ENCODE measurements at places on chromosomes 6 and 20.

GRCh38 chr20:6185268-6185667 lies 62.4 kb upstream of the FERMT1 start:
- DNase-seq = no peak

DNA sequence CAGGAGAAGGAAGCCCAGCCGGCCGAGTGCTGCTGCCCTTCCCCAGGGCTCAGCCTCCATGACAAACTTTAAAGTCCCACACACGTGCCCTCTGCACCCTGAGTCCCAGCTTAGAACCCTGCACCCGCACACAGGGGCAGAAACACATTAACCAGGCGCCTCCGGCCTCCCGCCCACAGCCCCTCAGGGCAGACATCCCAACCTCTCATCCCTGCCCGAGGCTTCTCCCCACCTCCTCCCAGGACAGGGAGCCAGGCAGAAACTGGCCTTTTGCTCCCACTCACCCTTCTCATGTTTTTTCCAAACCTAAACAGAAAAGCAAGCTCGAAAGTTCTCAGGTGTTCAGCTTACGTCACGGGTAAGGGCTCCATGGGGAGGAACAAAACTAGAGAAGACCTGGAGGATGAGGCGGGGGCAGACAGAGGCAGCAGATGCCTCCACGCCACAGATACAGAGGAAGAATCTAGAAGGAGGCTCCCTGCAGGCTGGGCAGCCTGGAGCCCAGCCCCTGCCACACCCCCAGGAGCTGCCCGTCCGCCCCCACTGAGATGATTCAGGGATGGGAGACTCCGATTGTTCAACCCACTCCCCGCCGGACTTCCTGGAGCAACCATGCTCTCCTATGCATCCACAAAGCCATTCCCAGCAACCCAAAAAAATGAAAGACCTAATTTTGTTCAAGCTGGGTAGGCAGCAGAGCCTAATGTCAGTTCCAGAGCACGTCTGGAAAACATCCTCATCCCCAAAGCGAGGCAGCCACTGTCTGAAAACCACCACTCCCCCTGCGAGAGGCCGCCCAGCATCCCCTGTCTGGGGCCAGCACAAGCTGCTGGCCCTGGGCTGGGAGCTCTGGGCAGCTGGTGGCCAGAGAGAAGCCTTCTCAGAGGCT lies 8.8 kb downstream of the KCNQ2 start:
- DNase-seq = no peak

DNA sequence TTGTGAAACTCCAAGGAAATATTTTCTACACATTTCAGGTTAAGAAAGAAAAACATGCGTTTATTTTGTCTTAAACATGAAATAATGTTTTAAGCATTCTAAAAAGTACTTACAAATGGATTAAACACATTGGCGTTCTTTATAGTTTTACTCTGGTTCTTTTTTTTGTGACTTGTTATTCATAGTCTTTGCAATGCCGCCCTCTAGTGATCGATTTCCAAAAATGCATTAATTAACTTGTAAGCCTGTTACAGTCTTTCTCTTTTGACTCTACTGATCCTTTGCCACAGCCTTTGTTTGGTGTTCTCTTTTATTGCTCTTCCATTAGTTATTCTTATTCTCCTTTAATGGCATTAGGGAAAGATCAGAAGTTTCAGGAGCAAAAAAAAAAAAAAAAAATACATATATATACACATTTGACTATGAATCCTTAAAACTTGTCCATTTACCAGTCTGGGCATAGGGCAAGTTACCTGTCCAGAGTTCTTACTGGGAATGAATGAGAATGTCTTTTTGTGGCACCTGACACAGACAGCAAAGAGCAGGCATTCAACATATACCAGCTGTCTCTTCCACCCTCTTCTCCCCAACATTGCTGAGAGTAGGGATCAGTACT lies 59.9 kb downstream of the MACROD2 start:
- peak; percentile 70 for DNase-seq

GRCh38 chr6:127221201-127221600 lies 45.5 kb upstream of the RNF146 start:
- no peak for DNase-seq

GRCh38 chr20:40322941-40323340 lies 366.1 kb downstream of the MAFB start:
- no peak for DNase-seq

DNA sequence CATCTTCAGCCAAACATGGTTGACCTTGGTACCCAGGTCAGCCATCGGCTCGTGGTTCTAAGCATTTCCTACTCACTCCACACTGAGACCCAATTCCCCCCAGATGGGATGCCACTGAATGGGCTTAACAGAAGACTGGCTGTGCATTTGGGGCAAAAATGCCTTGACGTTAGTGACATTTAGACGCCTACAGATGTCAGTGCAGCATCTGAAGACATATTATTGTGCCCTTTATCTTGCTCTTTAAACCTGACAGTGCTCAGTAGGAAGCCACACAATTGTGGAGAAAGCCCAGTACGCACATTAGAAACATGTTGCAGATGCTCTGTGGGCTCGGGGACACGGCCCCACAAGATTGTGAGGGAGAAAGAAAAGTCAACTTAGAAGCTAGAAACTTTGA lies 414.7 kb downstream of the PTPRT start:
- no peak for DNase-seq

- DNase-seq = no peak
Observed at GRCh38 chr6:159525445-159526025, 167.5 kb downstream of the SOD2 start.

DNA sequence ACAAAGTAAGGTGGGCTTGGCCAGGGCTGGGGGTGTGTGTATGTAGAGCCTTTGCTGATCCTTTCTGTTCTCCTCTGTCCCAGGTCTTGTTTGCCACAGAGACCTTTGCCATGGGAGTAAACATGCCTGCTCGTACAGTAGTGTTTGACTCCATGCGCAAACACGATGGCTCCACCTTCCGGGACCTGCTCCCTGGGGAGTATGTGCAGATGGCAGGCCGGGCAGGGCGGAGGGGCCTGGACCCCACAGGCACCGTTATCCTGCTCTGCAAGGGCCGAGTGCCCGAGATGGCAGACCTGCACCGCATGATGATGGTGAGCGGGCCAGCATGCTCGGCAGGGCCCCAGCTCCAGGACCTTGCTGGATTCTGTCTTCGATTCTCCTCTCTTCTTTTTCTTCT lies 6.2 kb downstream of the DXO start:
- DNase-seq = no peak

- no peak for DNase-seq
Observed at GRCh38 chr6:106125925-106126435, 39.8 kb downstream of the PRDM1 start.

DNA sequence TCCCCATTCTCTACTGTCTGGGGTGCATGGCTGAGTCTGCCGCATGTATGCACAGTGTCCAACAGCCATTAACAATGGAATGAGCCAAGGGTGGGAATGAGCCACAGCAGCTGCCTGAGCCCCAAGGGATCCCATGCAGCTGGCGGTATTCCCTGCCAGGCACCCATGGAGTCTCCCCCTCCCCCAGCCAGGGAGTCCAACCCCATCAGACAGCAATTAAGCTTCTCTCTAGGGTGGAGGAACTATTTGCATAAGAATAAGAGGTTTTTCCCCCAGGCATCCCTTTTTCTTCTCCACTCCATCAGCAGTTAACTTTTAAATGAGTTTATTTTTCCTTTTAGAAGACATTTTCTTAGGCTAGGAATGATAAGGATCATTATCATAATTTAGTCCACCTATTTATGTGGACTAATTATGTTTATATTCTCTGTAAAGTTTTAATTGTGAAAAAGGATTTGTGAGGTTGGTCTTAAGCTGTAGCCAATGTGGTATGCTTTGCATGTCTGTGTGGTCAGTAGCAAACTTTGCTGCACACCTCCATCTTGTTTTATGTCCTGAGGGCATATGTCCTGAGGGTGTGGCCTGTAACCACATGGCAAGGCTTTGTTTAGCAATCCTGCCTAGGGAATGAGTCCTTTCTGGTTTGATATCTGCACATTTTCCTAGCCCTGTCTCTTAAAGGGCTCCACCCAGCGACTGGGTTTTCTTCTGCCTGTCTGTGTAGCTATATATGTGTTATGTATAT lies 158.9 kb upstream of the OLIG3 start:
- no peak for DNase-seq

DNA sequence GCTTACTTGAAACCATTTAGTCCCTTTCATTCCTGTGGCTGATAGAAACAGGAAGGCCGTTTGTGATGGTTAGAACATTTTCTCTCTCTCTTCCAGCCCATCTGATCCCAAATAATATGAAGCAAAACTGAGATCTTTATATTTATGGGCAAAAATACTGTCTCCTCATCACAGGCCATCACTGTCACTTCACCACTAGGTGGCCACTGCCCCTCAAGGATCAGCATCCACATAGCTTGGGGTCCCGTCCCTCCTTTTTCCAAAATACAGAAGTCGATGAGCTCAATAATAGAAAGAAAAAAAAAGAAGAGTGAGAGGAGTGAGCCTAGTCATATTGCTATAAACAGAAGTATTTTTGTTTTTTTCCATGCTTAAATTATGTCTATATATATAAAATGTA lies 46.4 kb upstream of the LAMP5 start:
- DNase-seq = no peak

DNA sequence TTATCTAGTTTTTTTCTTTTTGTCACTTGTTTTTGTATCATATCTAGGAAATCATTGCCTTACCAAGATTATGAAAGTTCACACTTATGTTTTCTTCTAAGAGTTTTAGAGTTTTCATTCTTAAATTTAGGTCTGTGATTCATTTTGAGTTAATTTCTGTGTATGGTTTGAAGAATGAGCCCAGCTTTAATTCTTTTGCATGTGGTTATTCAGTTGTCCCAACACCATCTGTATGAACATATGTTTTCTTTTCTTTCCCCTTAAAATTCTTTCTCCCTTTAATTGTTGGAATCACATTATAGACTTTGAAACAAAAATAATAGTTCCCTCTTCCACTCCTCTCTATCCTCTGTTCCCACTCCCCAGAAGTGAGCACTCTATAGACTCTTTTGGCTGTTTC lies 85.4 kb downstream of the SLX4IP start:
- no peak for DNase-seq

- DNase-seq = no peak
Observed at GRCh38 chr6:95848717-95849116, 167.1 kb upstream of the FUT9 start.

GRCh38 chr20:41155261-41155660 lies 17.9 kb downstream of the PLCG1 start:
- no peak for DNase-seq

GRCh38 chr20:47139934-47140535 lies 216.5 kb downstream of the ZMYND8 start:
- DNase-seq = no peak

DNA sequence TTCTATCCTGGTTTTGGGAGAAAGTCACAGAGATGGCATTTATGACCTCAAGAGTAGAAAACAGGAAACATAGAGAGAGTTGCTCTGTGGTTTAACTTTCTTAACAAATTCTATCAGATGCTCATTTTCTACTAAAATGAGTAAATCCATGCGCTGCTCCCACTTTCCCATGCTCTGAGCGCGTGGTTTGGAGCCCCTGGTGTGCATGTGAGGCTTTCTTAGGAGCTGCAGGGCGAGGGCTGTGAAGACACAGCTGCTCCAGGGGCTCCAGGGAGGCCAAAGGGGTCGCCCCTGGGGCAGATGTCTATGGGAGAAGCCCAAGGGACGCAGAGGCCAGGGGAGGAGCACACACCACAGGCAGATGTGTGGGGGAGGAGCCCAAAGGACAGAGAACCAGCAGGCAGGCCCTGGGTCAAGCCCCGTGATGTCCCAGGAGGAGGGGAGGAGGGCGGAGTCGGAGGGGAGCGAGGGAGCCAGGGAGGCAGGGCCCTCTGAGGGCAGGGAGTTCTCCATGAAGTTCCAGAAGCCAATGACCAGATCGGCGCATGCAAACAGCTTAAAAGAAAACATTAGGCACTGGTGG lies 122.9 kb downstream of the IRF4 start:
- peak; percentile 36 for DNase-seq

- DNase-seq = no peak
Observed at GRCh38 chr6:57165080-57165479, 7.0 kb upstream of the BAG2 start.

GRCh38 chr6:87950614-87951013 lies 97.0 kb upstream of the SPACA1 start:
- DNase-seq = no peak

DNA sequence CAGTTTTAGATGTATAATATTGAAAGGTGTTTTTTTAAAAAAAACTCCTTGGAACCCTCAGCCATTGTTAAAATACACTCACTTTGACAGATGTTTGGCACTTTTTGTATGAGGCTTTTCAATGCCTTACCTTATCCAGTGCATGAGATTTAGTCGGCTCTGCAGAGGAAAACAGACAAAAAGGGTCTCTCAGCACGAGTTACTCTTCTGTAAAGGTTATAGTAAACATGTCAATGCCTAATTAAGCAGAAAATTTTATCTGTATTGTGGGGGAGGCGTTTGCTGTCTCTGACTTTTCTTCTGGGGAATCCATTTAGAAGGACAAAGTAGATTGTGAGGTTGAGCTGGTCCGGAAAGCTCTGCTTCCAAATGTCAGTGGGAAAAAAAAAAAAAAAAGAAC lies 278.3 kb downstream of the TSHZ2 start:
- no peak for DNase-seq

- DNase-seq = peak; percentile 83
Observed at GRCh38 chr6:122381494-122382265, 17.8 kb upstream of the HSF2 start.

GRCh38 chr6:52984247-52984646 lies 10.8 kb downstream of the GSTA4 start:
- no peak for DNase-seq

DNA sequence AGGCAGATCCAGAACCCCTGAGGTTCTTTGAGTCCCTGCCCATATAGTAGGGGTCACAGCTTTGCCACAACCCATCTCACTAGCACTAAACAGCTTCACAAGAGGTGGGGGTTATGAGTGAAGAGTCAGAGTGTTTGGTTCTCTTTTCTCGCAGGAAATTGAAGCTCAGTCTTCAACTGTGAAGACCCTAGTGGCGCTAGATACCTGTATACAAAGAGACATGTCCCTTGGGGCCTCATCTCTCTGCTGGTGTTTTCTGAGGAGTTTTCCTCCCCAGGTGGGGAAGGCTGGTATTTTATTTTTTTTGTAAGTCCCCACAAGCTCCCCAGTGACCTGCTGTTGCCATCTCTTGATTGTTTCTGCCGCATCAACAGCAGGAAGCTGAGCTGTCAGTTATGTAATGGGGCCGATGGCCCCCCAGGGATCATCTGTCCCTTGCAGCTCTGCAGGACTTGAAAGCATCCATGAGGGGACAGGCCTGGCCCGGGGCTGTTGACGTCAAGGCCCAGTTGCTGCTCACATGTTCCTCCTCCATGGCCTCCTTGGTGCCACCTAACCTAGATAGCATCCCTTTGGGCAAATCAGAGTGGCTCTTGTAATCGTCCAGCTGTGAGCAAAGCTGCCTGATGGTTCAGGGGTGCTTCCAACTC lies 23.1 kb downstream of the STK35 start:
- DNase-seq = no peak

DNA sequence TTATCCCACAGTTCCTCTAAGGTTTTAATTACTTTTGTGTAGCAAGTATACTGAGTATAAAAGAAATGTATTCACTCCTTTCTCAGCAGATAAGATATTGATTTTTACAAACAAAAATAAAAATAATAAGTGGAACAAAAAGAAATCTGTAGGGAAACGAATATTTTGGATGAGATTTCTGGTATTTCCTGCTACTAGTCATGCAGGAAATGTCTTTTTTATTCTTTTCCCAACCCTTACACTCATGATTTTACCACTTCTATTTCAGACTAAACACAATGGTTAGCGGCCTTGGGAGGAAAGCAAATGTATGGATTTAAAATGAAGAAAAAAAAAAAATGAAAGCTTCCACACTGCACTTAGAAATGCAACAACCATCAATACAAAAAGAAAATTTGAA lies 580.5 kb upstream of the MARCKS start:
- no peak for DNase-seq

- DNase-seq = no peak
Observed at GRCh38 chr6:43451939-43452338, 3.4 kb downstream of the DLK2 start.

Measured in fibroblast of villous mesenchyme (primary cell).